ENCODE measurements at places on chromosomes 3 and 15. TPM values are rescaled to one million over a fixed set of nuclear protein-coding genes. Genes with fewer than 3 reads are reported as not detected.

DNA sequence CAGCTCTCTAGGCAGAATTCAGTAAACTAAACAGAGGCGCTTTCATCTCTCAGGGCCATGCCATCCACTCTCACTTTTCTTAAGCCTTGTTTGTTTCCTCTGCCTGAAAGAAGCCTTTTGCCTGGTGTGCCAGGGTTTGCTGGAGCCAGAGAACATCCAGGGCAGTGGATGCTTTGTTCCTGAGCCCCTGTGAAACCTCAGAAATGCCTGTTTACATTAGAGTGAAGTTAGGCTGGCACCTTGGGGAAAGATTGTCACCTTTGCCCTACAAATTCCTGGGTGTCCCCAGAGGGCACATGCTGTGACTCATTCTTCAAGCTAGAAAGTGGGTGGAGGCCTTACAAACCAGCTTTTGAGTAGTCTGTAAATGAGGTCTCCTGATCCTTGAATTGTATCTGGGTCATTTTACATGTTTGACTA, 10.7 kb upstream of the TRAK1 start:
- no peaks in the 10 kb centered on the region for H3K27me3 ChIP-seq
- H3K4me3 ChIP-seq: no peak overlapping the region
- no peaks in the 10 kb centered on the region for H3K36me3 ChIP-seq
- H3K27ac ChIP-seq: peak overlapping the region; percentile 76
- peaks cover 20% of the 10 kb centered on the region for H3K4me1 ChIP-seq
- no peak for DNase-seq

GRCh38 chr15:73392025-73392424, 23.3 kb upstream of the HCN4 start:
- no peaks in the 10 kb centered on the region for H3K36me3 ChIP-seq
- DNase-seq: no peak
- H3K27ac ChIP-seq: no peak overlapping the region
- no peak overlapping the region for H3K4me3 ChIP-seq
- H3K27me3 ChIP-seq: no peaks in the 10 kb centered on the region

Gene MYNN
- total RNA-seq: 14.7 TPM

Gene TM6SF1
- 10.4 TPM for total RNA-seq

- no peaks in the 10 kb centered on the region for H3K4me1 ChIP-seq
- H3K4me3 ChIP-seq: no peak overlapping the region
- no peak overlapping the region for H3K27ac ChIP-seq
Observed at GRCh38 chr15:52912172-52912571, 122.0 kb upstream of the ONECUT1 start.

DNA sequence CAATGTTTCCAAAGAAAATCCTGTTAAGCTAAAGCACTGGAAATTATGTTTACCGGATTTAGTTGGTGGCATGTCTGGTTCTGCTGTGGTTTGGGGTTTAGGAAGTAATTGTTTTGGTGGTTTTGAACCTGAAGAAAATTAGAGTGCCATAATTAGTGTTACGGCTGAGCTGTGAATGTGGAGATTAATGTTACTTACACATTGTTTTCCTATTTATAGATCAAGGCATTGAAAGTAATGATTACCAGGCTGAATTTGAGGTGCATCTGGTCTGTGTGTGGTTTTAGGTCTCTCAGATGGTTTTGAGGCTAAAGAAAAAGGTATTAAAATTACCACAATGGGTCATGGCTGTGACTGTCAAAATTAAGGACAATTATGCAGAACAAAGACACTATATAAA, 128.9 kb downstream of the TFG start:
- no peaks in the 10 kb centered on the region for H3K27me3 ChIP-seq
- no peak overlapping the region for H3K27ac ChIP-seq
- no peaks in the 10 kb centered on the region for H3K36me3 ChIP-seq

DNA sequence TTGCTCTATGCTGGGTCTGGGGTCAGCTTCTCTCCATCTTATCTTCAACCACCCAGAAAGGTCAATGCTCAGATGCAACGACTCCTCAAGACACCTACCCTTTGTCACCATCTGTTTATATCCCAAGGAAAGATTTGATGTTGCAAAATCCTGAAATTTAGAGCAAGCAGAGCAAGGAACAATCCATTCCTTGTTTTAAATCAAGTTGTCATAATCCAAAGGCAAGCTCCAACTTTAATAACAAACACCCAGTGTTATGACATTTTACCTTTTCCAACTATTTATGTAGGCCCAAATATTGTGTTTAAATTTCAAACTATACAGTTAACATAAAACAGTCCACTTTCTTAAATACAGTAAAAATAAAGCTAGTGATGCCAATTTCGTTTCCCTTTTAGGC, 116.5 kb upstream of the LRIG1 start:
- no peaks in the 10 kb centered on the region for H3K27me3 ChIP-seq
- H3K4me1 ChIP-seq: no peaks in the 10 kb centered on the region
- no peak for DNase-seq
- no peak overlapping the region for H3K4me3 ChIP-seq
- no peak overlapping the region for H3K27ac ChIP-seq

Gene MME
- 8.4 TPM for total RNA-seq

DNA sequence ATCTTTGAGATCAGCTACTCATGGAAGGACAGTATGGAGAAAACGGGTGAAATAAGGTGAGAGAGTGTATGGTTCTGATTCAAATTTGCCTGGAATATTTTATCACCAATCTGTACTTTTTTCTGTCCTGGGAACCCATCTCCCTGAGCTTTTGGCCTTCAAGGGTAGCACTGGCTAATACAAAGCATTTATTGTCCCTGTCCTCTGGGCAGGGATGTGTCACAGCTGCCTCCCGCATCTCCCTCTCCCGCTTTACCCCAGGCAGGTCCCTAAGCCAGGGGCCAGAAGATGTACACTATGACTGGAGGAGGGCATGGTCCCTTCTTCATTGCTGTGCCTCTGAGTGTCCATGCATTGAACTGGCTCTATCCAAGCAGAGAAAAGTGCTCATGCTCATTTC, 201.7 kb upstream of the CHRNA7 start:
- H3K27ac ChIP-seq: no peak overlapping the region
- no peak for DNase-seq
- H3K4me3 ChIP-seq: no peak overlapping the region

DNA sequence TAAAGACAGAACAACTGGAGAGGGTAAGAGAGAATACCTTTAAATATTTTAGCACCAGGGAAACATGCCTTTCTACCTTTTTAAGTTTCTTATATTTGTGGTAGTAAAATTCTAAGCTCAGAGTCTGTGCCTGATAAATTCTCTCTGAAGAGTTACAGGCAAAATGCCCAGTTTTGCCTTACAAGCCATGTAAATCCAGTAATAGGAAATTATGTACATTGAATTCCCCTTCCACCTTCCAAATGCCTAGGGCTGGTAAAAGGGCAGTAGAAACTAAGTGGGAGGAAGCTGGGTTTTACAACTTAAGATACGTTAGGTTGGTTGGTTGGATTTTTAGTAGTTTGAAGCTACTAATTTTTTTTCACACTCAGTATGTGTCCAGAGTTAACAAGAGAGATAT, 43.1 kb upstream of the TP63 start:
- no peaks in the 10 kb centered on the region for H3K4me1 ChIP-seq
- no peak overlapping the region for H3K4me3 ChIP-seq
- no peak for DNase-seq
- H3K27ac ChIP-seq: no peak overlapping the region
- H3K27me3 ChIP-seq: no peaks in the 10 kb centered on the region

Gene DMXL2
- 29.0 TPM for total RNA-seq

Gene PEX5L
- total RNA-seq: not detected

GRCh38 chr3:144104679-144105078, 133.1 kb downstream of the DIPK2A start:
- H3K4me1 ChIP-seq: no peaks in the 10 kb centered on the region
- H3K27me3 ChIP-seq: no peaks in the 10 kb centered on the region

Gene VIPR1
- 4.9 TPM for total RNA-seq

Data from kidney (tissue), 22 donors.